Fibroblast of upper back skin (primary cell): ENCODE measurements at places on chromosomes 2 and 18.

DNA sequence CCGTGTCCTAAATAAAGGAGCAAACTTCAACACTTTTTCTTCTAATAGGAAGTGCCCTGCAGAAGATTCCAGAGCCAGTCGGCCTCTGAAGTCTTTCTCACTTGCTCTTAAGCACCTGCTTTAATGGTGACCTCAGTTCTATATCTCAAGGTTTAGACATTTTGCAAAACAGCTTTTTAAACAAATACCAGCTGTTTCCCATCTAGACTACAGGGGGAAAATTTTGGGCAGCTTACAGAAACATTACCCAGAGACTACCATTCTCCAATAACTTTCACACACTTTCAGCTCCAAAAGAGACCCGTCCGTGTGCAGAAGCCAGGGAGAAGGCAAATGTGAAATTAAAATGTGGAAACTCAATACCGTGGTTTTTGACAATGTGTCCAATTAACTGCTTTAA, 285.3 kb upstream of the CCDC68 start:
- DNase-seq: no peak

GRCh38 chr18:43793910-43794309, 516.6 kb upstream of the SYT4 start:
- no peak for DNase-seq

DNA sequence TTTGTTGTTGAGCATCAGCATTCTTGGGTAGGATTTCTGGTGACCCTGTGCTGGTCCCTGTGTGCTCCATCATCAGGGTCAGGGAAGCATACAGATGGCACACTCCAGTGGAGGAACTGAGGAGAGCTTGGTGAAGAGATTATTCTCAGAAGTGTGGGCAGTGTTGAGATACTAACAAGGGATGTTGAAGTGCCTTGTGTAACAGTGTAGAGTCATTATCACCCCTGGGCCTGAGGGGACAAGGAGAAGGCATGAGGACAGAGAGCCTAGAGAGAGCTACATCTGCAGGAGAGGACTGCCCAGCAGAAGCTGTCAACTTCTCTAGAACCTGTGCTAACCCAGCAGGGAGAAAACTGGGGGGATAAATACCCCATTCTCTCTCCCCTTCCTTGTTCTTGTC, 189.0 kb downstream of the PLCL1 start:
- DNase-seq: no peak

GRCh38 chr2:236828820-236829219, 256.9 kb upstream of the COPS8 start:
- no peak for DNase-seq

DNA sequence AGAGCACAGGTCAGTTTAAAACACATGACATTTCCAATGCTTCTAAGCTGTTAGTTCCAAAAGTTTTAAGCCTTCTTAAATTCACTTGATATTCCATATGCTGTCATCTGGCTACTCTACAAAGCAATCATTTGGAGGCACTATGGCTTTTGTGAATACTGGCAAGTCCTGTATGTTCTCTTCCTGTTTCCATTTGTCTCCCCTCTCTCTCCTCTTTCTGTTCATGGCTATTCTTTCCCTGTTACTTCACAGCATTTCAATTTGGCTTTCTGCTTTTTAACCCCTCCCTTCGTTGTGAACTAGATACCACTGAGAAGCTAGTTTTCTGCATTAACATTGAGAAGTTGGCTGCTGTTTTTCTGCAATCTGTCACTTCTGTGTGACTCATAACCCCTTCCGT, 1337.2 kb upstream of the CELF4 start:
- DNase-seq: no peak

DNA sequence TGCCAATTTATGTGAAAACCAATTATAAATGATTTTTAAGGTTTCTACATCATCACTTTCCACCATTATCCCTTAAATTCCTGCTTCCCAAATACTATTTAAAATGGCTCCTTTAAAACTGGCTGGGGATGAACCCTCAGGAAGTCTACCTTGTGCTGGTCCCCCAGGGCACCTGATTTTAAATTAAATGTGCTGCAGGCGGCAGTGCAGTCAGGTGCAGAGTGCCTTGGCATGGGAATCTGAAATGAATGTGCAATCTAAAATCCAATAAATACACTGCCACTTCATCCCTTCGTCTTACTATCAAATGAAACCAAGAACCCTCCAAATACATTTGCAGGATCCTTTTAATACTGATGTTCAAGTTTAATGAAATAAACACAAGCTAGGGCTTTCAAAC, 61.8 kb downstream of the C2orf76 start:
- DNase-seq: no peak

- DNase-seq: no peak
These were observed 67.7 kb upstream of the GLI2 start for GRCh38 chr2:120667981-120668380.

DNA sequence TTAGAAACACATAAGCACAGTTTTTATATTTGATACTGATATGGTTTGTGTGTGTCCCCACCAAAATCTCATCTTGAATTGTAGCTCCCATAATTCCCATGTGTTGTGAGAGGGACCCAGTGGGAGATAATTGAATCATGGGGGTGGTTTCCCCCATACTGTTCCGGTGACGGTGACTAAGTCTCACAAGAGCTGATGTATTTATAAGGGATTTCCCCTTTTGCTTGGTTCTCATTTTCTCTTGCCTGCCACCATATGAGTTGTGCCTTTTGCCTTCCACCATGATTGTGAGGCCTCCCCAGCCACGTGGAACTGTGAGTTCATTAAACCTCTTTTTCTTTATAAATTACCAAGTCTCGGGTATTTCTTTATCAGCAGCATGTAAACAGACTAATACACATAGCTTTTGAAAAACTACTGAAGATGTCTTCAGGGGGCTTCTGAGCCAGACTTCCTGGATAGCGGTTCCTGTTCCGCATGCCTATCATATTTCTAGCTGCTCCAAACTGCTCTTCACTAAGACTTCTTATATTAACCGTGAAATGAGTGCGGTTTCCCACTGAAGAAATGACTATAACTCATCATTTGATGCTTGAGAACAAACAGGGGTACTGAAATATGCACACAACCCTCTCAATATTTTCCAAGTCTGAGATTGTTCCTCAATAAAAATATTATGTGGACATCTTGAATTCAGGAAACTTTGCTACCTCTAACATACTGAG, 75.8 kb downstream of the SPHKAP start:
- peak; percentile 30 for DNase-seq

DNA sequence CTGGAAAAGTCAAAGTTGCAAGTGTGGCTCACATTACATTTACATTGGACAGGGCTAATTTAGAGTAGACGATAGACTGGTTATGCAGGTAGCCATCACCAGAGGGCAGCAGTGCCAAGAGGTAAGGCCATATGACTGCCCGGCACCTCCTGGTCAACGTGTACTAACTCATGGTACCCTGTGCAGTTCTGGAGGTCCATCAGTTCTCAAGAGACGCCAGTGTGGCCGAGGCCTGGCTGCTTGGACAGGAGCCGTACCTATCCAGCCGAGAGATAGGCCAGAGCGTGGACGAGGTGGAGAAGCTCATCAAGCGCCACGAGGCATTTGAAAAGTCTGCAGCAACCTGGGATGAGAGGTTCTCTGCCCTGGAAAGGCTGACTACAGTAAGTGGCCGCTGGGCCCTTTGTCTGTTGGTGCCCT, 65.8 kb upstream of the EML6 start:
- no peak for DNase-seq

DNA sequence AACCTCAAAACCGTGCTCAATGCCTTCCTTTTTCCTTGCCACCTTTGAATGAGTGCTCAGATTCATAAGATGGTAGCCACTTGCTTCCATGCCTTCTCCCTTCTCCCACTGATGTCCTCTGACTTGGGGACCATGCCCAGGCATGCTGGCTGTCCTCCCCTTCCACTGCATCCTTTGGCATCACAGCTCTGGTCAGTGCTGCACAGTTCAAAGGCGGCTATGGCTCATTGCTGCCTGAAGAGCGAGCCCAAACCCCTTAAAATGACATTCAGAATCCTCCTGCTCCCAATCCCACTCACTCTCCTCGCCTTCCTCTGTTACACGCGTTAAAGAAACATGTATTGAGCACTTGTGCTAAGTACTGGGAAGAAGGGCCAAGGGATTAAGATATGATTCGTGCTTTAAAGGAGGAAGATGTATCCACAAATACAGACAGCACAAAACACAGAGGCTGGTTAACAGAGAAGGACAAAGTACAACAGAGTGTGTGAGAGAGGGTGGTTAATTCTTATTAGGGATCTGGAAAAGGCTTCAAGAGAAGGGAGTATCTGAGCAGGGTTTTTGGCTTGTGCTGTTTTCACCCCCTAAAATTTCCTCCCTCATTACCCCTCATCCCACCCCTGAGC, 81.8 kb downstream of the CERKL start:
- DNase-seq: no peak

GRCh38 chr2:30264274-30264673, 32.9 kb downstream of the LBH start:
- DNase-seq: no peak

DNA sequence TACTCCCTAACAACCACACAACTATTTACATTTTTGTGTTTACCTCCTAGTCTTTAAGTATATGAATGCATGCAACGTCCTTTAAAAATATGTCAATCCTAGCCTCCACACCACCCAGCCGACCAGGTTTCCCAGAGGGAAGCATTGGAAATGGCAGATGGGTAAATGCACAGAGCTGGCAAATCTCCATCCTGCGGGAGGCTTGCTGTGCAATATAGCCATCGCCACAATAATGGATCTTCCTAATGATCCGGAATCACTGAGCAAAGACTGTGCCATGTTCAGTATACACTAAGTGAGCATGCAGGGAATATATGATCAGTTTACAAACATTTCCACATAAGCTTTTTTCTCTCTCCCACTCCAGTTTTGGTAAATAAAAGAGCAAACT, 131.8 kb downstream of the NEDD4L start:
- DNase-seq: no peak

GRCh38 chr18:30971338-30971956, 71.1 kb downstream of the DSC3 start:
- DNase-seq: peak; percentile 28

DNA sequence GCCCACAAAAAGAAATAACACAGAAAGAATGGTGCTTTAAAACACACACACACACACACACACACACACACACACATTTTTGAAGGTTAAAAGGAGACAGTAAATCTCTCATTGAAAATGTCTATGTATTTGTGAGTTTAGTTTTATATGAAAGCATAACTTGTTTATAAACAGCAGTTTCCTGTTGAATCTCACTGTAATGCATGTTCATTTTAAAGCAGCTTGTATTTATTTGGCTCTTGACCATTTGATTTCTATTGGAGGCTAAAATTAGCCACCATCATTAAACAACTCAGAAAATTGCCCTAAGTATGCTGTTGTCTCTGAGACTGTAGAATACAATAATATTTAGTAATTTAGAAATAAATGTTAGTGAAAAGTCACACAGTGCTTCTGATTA, 95.0 kb downstream of the TMEM185B start:
- no peak for DNase-seq

DNA sequence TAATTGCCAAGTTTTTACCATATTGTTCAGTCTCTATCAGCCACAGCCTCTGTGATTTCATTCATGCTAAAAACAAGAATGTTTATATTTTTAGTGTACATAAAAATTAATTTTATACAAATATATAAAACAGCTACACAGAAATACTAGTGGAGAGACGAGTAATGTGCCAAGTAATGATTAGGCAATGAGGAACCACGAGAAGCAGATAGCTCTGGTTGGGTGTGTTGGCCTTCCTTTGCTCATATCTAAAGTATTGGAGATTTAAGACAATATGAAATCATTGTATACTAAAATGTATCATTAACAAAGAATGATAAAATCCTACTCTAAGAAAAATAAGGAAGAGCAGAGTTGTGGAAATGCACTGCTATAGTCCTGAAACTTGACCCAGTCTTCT, 326.7 kb downstream of the AGAP1 start:
- DNase-seq: no peak

DNA sequence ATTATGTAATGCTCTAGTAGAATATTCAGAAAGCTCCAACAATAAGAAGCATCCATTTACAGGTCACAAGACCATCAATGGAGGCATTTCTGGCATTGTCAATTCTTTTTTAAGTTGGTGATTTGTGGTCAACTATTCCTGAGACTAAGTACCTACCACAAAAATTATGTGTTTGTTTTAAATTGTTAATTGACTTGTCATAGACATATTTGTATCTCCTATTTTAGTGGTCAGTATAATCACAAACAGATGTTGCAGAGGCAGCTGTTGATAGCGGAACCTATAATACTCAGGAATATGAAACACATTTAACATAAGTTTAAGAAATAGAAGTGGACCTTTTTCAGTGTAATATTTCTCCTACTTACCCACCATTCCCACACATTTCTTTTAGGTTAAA, 430.1 kb downstream of the CCDC85A start:
- peak; percentile 88 for DNase-seq

DNA sequence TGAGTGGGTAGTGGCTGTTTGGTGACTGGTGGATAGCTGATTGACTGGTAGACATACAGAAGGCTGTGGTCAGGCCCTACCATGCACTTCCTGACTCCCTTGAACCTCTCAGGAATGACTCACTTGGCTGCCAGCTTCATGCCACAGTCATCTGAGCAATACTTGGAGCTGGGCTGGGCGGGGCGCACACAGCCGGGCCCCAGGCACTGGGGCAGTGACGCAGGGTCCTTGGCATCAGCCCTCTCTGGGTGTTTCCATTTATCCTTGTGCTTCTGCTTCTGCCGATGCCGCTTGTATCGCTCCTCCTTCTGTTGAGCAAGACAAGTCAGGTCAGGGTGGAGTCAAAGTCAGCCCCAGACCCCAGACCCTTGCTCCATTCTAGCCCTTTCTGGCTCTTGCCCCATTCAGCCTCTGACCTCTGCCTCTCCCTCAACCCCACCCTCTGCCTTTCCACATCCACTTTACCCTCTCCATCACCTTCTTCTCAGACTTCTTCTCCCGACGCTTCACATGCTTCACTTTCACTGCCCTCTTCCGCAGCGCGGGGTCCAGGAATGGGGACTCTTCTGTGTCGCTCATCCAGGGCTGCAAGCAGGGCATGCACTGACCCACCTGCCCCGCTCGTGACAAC, 3.0 kb upstream of the MBD1 start:
- DNase-seq: no peak

DNA sequence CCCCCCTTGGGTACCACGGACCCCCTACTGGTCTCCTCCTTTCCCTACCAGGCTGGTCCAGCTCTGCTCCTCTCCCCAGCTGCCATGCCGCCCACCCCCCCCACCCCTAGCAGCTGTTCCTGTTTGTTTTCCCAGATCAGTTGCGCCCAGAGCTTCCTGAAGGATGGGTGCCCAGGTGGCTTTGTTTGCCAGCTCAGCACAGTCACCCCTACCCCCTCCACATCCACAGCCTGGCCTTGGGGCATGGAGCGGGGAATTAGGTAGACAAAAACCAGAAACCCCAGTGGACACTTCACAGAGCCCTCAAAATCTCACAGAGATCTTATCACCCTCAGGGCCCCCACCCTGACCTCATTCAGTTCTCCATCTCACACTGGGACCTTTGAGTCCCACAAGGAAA, 3.7 kb upstream of the CRYBA2 start:
- no peak for DNase-seq

- no peak for DNase-seq
These were observed 13.0 kb downstream of the MTERF4 start for GRCh38 chr2:241088791-241089732.
